ENCODE measurements at places on chromosomes 2 and 18.
A peak's percentile ranks its signal among the peaks of the same experiment; 100 is the strongest.

DNA sequence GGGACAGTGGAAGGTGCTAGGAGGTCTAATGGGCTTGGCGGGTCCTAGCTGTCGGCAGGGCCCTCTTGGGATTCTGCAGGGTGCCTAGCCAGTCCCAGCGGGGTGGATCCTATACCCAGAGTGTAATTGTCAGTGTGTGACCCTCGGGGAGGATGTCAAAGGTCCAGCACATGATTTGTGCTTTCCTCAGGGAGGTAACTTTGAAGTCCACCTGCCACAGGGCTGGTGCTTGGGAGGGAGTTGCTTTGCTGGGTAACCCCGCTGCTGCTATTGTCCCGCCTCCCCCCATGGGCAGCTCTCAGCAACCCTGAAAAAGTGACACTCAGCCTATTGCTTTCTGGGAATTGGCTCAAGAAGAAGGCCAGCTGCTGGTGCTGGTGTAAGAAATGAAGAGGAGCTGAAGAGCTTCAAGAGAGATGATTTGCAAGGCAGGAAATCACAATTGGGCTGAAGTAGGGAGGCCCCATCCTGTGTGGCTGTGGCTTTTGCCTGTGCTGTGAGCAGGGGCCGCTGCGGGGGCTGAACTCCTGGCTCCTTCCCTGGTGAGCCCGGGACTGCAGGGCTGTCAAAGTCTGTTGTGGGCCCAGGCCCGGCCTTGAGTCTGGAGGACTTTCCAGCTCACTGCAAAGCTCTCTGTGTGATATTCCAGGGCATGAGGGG, 36.4 kb downstream of the EMILIN2 start:
- DNase-seq, result no peak

DNA sequence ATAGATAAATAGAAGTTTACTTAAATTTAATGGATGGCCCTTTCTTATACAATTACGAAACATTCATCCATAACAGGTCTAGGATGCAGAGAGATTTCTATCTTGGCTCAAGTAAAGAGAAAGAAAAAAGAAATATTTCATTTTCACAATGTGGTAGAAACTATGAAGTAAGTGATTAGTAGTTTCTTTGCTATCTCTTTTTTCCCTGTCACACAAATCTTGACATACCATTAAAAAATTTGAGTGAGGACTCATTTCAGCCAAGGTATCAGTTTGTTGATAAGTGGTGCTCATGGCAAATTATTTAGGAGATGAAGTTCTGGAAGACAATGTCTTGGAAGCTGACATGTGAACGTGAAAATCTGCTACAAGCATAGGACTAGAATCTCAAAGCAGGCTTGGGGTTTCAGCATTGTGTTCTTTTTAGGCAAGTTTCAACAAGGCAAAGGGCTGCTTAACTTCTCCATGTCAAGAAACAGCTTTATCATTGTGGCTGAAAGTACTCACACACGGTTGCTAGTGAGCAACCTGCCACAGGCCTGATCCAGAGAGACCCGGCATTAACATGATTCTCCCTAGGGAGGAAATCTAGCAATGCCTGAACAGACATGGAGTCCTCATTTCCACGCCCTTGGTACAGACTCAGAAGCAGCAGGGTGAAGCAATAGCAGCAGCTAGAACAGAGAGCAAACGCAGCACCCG, 414.6 kb downstream of the DLGAP1 start:
- no peak for DNase-seq

- DNase-seq, result no peak
These were observed 31.8 kb upstream of the OTOS start for GRCh38 chr2:240172071-240172895.

DNA sequence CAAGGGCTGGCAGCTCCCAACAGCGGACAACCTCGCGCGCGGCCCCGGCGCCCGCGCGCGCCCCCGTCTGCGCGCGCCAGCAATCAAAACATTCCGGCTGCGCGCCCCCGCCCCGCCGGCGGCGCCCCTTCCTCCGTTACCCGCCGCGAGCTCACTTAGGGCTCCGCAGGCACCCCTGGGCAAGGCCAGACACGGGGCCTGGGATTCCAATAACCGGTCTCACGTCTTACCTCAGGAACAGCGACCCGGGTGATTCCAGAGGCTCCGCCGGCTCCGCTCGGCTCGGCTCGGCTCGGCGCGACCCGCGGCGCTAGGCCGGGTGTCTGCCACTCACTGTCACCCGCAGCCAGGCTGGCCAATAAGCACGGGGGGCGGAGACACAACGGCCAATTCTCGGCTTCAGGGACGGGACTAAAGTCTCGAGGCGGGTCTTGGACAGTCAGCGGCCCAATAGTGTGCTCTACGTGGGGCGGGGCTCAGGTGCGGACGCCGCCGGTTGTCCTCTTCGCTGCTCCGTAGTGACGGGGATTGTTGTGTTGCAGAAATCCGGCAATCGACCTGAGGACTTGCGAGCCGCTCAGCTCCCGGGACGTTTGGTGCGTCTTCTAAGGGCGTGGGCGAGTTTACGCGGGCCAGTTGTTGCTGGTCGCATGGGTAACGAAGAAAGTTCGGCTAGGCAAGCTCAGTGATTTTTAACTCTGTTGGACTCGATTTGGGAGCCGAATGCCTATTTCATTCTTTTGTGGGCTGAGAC, at the start of the genes ANKZF1 and ATG9A:
Gene ANKZF1 (plus strand): TSS at position 502 of the 754 bp plus-strand sequence. CDS start 452 bp downstream, outside the sequence.
Gene ATG9A (minus strand): TSS at position 332 of the 754 bp plus-strand sequence. CDS start 1,612 bp downstream, outside the sequence.
- DNase-seq, result peak; percentile 76

- no peak for DNase-seq
These were observed 156.3 kb downstream of the DOCK10 start for GRCh38 chr2:224885836-224886547.

GRCh38 chr2:9462886-9463697, 11.3 kb upstream of the IAH1 start:
- no peak for DNase-seq

- DNase-seq, result no peak
These were observed 860 bp upstream of the KCNJ3 start for GRCh38 chr2:154697418-154698252.

DNA sequence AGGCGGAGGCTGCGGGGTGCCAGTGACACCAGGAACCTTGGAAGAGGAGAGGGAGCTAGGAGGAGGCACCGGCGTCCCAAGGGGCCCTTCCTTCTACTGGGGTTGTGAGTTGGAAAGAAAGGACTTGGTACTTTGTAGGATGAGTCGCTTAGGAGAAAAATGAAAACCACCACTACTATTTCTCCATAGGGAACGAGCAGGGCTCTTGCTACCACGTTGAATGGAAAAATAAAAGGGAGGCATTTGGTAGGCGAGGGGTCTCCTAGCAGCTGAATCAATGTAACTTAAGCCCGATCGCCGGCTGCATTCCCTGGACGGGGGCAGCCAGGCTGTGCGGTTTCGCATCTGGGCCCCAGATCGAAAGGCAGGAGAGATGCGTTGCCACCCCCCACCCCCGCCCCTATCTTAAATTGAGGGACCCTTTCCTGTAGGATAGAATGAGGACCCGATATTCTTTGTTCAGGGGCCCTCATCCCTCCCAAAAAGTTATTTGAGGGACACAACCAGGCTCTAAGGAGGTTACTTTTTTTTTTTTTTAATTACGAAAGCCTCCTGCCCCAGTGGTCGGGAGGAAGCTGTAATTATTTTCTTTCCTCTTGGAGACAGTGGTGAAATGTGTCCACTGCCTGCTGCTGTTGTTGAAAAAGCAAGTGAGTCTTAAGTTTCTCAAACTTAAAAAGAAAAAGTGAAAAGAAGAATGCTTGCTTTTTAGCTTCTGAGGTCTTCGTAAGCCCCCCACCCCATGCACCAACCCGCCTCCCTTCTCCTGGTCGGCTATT, 1.3 kb downstream of the IGFBP2 start:
- DNase-seq, result no peak

DNA sequence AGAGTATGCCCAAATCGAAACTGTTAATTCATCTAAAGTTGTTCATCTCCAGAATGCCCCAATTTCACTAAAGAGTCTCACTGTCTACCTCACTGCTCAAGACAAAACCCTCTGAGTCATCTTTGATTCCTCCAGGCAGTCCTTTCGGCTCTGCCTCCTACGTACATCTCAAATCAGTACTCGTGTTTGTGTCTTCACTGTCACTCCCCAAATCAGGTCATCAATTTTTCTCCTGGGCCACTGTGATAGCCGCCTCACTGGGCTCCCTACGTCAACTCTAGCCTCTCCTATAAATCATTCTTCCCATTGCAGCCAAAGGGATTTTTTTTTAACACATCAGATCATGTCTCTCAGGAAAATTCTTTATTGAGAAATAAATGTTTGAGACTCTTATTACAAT, 42.1 kb upstream of the TTC39C start:
- DNase-seq, result no peak

- no peak for DNase-seq
These were observed 56.3 kb downstream of the KCNS3 start for GRCh38 chr2:17934721-17935120.

DNA sequence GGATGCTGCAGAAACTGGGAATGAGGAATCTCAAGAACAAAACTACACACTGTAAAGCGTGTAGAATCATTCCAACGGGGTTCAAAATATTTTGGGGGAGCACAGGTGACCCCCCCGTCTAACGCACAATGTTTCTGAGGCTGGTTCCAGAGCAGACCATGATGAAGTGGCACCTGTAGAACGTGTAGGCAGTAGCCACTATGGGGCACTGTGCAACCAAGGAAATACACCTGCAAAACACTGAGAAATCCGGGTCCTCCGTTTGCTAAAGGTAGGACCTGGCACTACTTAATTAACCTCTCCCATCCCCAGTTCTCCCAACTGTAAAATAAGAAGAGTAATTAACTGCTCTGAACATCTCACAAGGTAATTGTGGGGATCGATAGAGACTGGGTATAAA, 22.6 kb downstream of the ST6GAL2 start:
- DNase-seq, result no peak

- DNase-seq, result no peak
These were observed 149.8 kb downstream of the KLHL29 start for GRCh38 chr2:23534771-23535170.

GRCh38 chr2:98155291-98155690, 68.3 kb downstream of the VWA3B start:
- DNase-seq, result no peak

- DNase-seq, result no peak
These were observed 7.0 kb upstream of the STRN start for GRCh38 chr2:36973320-36973719.

- no peak for DNase-seq
These were observed 1600.7 kb upstream of the ACVR2A start for GRCh38 chr2:146244131-146244530.

- no peak for DNase-seq
These were observed 49.3 kb downstream of the CACNB4 start for GRCh38 chr2:152049541-152049940.

GRCh38 chr2:1837458-1837857, 93.1 kb upstream of the PXDN start:
- DNase-seq, result no peak

DNA sequence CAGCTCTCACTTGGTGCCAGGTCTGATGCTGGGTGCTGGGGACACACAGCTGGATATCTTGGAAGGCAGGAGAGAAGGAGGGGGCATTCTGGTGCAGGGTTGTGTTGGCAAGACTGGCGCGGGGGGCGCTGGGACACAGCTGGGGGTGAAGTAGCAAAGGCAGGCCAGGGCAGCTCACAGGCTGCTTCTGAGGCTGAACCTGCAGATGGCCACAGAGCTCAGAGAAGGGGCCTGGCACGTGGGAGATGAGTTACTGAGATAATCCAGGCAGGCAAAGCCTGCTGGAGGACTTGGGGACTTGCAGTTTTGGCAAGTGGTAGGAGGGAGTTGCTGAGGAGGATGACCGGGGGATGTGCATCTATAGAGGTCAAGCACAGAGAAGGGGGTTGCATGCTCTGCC, 16.2 kb upstream of the DGKD start:
- DNase-seq, result no peak

DNA sequence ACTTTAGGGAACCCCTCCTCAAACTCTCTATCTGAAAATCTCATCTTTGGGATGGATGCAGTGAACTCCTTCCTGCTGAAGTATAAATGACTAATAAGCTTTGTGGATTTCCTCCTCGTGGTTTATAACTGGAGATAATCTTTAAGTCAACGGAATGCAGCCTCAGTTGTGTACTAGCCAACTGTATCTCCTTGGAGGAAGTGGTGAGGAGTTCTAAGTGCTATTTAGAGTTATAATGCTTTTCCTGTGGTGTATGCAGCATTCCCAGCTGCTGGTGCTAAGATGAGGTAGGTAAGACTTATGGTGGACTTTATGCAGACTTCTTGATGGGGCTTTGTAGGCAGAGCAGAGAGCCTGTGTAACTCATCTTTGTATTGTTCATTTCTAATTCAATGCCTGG, 90.9 kb downstream of the LYPD6B start:
- no peak for DNase-seq

DNA sequence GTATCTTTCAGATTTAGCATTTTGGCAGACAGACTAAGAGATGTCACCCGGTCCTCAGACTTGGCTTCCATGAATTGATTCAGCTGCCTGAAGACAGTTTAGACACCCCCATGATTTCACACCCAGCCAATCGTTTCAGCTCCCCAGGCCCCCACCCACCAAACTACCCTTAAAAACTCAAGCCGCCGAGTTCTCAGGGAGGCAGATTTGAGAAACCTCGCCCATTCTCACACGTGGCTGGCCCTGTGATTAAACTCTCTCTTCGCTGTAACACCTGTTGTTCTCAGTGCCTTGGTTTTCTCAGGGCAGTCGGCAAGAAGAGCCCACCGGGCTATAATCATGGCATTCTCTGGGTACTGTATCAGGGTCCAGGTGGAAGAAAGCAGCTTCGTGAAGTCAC, 35.2 kb downstream of the UXS1 start:
- DNase-seq, result no peak

- DNase-seq, result no peak
These were observed 63.8 kb upstream of the EPHA4 start for GRCh38 chr2:221635949-221636348.

- DNase-seq, result no peak
These were observed 94.4 kb downstream of the FANCL start for GRCh38 chr2:58146707-58147106.

GRCh38 chr2:62691186-62691585, 14.3 kb upstream of the EHBP1 start:
- DNase-seq, result no peak

GRCh38 chr2:176501617-176502016, 232.4 kb downstream of the MTX2 start:
- DNase-seq, result no peak

DNA sequence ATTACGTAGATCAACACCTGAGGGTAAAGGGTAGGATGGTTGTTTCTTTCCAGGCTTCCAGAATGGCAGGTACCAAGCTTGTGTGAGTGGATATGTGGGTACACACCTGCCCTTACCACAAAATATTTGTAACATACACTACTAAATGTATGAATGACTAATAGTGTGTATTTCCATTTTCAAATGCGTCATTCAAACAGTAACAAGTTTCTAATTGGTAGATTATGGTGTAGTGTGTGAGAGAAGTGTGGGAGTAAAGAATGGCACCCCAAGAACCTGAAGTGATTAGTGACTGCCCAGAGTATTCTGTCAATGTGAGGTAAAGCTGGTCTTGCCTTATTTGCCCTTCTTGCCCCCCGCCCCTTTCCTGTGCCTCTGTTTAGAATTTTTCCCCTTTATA, 21.1 kb downstream of the AGPS start:
- DNase-seq, result no peak

- DNase-seq, result no peak
These were observed 141.1 kb downstream of the EN1 start for GRCh38 chr2:118706371-118706770.
